ENCODE measurements at places on chromosomes 16 and 17.

- DNase-seq = no peak
These were observed 1.8 kb upstream of the PLSCR3 start for GRCh38 chr17:7396147-7396546.

GRCh38 chr17:73516431-73516830 is 127.8 kb downstream of the SDK2 start:
- DNase-seq = no peak

GRCh38 chr16:50088302-50088701 is 22.5 kb downstream of the HEATR3 start:
- DNase-seq = no peak

DNA sequence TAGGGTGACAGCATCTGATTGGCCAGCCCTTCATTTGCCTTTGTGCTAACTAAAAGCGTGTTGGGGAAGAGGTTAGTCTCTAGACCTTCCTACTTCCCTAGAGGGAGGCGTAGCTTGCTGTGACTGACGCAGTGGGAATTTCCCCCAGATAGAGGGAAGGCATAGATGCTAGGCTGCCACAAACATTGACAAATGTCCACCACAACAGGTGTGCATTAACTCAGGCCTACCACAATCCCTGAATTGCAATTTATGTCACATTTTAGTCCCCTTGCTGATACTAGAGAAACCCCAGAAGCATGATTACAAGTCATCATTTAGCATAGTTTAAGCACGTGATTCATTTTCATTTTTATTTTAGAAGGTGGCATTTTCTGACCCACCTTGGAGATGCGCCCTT is 76.3 kb upstream of the WSB1 start:
- no peak for DNase-seq

DNA sequence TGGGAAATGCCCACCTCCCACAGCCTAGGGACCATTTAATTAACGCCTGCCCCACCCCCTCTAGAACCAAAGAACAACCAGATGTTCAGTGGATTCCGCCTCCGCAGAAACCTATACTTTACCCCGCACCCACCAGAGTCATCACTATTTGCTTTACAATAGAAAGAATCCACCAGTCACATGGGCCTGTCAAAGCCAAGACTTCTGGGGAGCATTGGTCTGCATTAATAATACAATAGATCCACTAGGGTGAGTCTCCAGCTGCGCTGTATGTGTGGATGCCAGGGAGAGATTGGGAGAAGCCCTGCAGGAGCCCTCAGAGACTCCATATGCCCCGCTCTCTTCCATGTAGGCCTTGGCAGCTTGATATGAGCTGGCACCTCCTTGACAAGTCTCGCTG is 31.3 kb downstream of the CLEC19A start:
- no peak for DNase-seq

- DNase-seq = no peak
These were observed 62.4 kb upstream of the SHISA6 start for GRCh38 chr17:11178581-11178980.

DNA sequence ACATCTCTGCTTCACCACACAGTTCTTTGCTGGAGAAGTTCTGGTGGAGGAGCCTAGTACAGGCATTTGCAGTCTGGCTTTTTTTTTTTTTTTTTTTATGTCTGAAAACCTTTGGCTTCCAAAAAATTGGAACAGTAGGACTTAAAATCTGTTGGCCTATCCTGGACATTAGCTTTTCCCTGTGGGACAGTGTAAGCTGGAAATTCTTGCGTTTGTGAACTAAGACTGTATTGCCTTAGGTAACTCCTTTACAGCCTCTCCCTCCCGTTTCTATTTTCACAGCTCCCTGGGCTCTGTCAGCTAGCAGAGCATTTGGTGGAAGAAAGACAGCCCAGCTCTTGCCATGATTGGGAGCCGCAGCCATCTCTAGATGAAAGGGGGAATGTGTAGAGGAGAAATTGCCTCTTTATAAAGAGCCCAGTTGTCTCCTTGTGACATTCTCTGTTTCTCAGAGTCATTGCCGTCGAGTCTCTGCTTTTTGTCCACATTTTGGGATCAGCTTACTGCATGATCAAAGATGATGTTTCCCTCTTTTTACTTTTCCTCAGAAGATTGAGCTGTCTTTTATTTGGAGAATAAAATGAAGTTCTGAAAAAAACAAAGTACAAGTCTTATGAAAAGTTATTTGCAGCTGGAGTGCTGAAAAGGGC is 227.5 kb downstream of the SPECC1 start:
- no peak for DNase-seq

GRCh38 chr17:12659500-12659899 is 6.2 kb upstream of the MYOCD start:
- peak; percentile 46 for DNase-seq

GRCh38 chr17:70658840-70659239 is 489.5 kb downstream of the KCNJ2 start:
- DNase-seq = no peak

DNA sequence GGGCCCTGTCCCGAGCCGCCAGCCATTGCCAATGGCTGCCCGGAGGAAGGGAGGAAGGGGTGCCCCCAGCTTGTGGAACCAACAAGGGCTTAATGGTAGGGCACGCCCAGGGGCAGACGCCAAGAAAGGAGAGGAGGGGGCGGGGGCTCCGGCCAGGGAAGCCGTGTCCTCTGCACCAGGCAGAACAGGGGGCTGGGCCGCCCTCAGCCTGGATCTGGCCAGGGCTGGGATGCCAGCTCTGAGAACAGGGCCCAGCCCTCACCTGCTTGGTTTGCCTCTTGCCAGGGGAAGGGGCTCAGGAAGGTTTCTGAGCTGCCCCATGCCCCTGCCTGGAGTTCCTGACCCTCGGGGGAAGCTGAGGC is 35.8 kb upstream of the SLC38A10 start:
- no peak for DNase-seq

DNA sequence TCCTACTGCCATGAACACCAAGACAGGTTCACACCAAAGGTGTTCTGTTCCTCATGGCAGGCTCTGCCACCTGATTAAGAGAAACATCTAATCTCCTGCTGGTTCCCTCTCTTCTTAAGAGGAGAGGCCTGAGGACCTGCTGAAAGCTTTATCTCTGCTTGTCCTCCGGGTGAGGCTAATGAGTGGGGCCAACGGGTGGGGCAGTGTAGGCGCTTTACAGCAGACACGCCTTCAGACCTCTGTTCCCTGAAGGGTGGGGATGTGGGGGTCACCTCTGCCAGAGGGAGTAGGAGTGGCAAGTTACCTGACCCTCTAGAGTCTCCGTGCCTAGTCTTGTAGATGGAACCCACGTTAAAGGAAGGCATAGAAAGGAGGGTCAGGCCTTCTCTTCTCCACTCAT is 4.2 kb upstream of the MRM1 start:
- DNase-seq = no peak

DNA sequence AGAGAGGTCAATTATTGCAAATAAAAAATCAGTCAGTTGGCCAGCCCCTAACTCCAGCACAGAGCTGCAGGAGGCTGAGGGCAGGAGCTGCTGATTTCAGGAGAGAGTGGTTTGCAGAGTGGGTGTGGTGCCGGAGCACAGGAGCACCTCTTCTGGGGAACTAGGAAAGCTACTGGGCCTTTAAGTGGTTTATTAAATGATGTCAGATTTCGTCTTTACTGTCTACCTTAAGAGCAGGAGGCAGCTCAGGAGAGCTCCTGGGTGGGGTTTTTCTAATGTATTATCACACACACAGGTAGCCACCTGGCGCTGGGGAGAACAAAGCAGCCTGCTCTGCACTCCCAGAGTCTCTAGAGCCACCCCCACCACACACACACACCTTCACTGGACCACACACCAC is 11.5 kb upstream of the HAS3 start:
- no peak for DNase-seq

DNA sequence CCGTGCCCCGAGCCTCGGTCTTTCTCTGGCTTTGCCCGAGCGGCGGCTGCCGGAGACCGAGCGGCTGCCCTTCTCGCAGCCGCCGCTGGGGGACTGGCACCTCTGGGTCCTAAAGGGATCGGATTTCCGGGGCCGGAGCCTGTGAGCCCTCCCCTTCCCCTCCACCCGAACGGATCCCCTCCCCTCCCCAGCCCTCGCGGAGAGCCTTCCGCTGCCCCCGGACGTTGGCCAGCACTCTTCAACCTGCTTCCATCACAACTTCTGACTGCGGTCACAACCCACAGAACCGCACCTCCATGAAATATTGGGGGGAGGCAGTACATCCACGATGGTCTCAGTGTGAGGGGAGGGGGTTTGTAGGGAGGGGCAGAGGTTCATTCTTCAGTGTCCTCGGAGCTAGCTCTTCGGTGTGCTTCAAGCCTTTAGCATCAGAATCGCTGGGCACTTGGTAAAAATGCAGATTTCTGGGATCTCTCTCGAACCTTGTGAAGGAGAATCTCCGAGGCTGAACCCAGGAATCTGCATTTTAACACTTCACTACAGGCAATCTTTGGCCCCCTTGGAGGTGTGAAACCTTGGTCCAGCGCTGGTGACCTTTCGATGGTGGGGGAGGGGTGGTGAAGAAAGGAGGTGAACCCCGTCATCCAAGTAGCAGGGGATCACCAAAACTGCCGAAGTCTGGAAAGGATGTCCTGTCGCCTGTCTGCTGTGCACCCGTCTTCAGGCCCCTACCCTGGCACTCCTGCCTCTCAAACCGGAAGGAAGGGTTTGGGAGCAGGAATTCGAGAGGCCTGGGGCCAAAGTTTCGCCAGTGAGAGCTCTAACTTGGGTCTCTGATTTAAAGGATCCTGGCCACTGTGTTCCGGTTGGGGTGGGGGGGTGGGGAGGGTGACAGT is 812 bp upstream of the PPP1R9B start:
- DNase-seq = peak; percentile 81

DNA sequence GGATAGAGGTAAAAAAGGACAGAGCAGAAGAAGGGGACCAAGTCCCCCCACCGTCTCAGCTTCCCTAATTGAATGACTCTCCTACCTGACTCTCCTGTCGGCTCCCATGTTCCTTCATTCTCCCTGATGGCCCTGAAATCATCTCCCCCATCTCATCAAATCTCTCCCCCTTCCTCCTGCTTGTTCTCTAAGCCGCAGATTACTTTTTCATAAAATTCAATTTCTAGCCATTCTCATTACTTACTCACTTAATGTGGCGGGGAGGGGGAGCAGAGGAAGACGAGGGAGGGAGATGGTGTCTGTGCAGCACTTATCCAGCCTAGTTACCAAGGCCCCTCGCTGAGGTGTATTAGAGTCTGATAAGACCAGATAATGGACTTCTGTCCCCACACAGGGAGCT is 161.5 kb downstream of the CCT6B start:
- no peak for DNase-seq

Data from Caki2 (cell line).